ENCODE measurements at places on chromosomes 7 and 10. TPM values are rescaled to one million over a fixed set of nuclear protein-coding genes. Genes with fewer than 3 reads are reported as not detected.

METTL27 gene
- total RNA-seq = 7.4 TPM

SPDYE2B gene
- total RNA-seq = not detected

TET1 gene
- 3.6 TPM for total RNA-seq

LBX1 gene
- not detected for total RNA-seq

TRIM50 gene
- 2.2 TPM for total RNA-seq

GIMAP5 gene
- total RNA-seq = 18.8 TPM

ZNF92 gene
- 9.1 TPM for total RNA-seq

ZNF853 gene
- 10.9 TPM for total RNA-seq

SPDYE6 gene
- not detected for total RNA-seq

BPGM gene
- total RNA-seq = 10.5 TPM

Measured in aorta (tissue), 5 donors.